ENCODE measurements at places on chromosomes 16 and 17.

- DNase-seq, result no peak
Measured at GRCh38 chr16:66541388-66542355, 8.2 kb downstream of the TK2 start.

GRCh38 chr17:6108987-6109386, 38.8 kb downstream of the WSCD1 start:
- DNase-seq, result no peak

DNA sequence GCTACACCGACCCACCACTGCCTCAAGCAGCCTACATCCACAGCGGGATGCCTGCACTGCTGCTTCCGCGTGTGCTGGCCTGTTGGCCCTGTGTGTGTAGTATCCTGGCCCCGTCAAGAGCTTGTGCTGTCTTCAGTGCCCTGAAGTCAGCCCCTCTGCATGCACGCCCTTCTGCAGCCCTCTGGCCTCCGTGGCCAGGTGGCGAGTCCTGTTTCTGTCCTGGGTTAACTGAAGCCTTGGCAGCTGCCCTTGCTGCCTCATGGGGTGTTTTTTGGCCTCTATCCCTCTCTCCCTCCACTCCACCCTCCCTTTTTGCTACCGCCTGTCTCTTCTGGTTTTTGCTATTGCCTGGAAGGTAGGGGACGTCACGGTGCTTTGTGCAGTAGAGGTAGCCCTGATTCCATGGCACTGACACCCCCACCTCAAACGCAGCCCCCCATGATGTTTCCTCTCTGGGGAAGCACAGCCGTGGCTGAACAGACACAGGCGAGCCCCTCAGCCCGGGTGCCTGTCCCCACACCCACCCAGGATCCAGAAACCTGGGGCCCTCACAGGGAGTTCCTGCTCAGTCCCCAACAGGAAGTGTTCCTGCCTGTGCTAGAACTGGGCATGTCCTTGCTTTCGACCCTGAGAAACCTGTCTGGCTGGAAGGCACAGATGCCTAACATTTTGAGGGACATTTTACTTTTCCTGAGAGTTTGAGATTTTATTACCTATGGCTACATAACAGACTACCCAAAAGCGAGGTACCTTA, 18.8 kb upstream of the AMZ2 start:
- no peak for DNase-seq

GRCh38 chr16:77472262-77472661, 37.4 kb upstream of the ADAMTS18 start:
- DNase-seq, result no peak

DNA sequence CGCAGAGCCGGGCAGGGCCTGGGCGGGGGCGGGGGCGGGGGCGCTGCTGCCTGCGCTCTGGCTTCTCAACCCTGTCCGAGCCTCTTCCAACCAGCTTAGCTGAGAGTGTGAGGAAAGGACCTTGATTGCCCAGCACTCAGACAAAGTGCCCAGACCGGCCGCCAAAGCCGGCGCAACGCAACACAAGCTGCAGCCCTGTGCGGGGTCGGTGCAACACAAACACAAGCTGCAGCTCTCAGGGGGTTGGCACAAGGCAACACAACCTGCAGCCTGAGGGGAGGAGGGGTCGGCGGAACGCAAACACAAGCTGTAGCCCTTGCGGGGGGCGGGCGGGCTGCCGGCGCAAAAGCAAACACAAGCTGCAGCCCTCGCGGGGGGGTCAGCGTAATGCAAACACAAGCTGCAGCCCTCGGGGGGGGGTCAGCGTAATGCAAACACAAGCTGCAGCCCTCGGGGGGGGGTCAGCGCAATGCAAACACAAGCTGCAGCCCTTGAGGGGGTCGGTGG, 60.0 kb downstream of the KLHDC4 start:
- DNase-seq, result no peak

GRCh38 chr17:72307836-72308235, 187.0 kb downstream of the SOX9 start:
- DNase-seq, result no peak

GRCh38 chr17:6255322-6255721, 179.6 kb downstream of the AIPL1 start:
- no peak for DNase-seq

Data from nucleus accumbens (tissue), 56 donors.